Type B pancreatic cell (in vitro differentiated cells): ENCODE measurements at places on chromosomes 3 and 15. TPM values are rescaled to one million over a fixed set of nuclear protein-coding genes. Genes with fewer than 3 reads are reported as not detected.

Gene MAGI1
- 46.1 and 53.1 TPM in 2 replicates for total RNA-seq

- H3K4me3 ChIP-seq: no peak overlapping the region
- peaks cover 53% of the 10 kb centered on the region for H3K4me1 ChIP-seq
- peaks cover 3% of the 10 kb centered on the region for H3K36me3 ChIP-seq
- H3K27ac ChIP-seq: no peak overlapping the region
- no peaks in the 10 kb centered on the region for H3K27me3 ChIP-seq
These were observed 61.0 kb downstream of the LRIG1 start for GRCh38 chr3:66439666-66440344.

- DNase-seq: no peak
- no peaks in the 10 kb centered on the region for H3K36me3 ChIP-seq
- H3K27me3 ChIP-seq: no peaks in the 10 kb centered on the region
- H3K27ac ChIP-seq: no peak overlapping the region
- H3K4me3 ChIP-seq: no peak overlapping the region
These were observed 2.8 kb upstream of the GLB1 start for GRCh38 chr3:33099701-33100100.

GRCh38 chr3:194167480-194168282 is 31.7 kb downstream of the HES1 start:
- H3K27me3 ChIP-seq: no peaks in the 10 kb centered on the region
- no peak overlapping the region for H3K27ac ChIP-seq
- H3K36me3 ChIP-seq: no peaks in the 10 kb centered on the region
- H3K4me3 ChIP-seq: peak overlapping the region; percentile 44
